ENCODE measurements at places on chromosomes 6 and 20.

DNA sequence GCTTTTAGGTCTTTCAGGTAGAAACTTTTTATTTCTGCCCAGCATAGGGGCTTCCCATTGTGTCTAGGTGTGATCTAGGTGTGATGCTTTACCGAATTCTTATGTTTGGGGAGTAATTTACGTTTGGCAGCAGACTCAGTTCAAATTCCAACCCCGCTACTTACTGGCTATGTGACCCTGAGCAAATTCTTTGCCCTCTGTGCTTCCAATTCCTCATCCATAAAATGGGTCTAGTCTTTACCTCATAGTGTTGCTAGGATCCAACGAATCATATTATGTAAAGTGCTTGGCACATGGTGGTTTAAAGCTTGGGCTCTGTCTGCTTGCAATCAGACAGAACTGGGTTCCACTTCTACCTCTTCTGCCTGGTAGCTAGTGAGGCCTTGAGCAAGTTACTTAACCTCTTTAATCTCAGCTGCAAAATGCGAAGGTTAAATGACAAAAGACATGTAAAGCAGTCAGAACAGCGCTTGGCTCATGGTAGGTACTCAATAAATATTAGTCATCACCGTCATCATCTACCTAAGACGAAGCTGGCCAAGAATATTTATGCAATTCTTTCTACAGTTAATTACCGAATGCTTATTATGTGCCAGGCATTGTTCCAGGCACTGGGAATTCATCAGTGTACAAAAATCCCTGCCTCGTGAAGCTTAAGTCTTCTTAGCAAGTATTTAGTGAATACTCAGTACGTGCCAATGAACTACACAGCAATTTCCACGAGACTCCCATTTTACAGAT is 1.0 kb downstream of the NSFL1C start:
- DNase-seq = no peak

DNA sequence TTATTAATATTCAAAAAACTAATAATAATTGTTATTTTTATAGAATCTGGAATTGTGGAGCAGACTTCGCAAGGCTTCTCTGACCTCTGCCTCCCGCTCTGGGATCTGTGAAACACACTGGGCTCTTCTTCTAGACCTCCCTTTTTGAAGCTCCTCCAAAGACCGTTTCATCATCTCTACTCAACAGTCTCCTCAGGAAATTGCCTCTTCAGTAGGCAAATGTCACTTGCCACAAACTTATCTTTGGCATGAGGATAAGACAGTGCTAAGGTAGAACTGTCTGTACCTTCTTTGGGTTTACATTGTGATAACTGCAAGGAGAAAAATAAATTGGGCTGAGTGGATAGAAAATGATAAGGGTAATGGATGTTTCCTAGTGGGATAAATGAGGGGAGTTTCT is 2.3 kb upstream of the MAS1L start:
- no peak for DNase-seq

DNA sequence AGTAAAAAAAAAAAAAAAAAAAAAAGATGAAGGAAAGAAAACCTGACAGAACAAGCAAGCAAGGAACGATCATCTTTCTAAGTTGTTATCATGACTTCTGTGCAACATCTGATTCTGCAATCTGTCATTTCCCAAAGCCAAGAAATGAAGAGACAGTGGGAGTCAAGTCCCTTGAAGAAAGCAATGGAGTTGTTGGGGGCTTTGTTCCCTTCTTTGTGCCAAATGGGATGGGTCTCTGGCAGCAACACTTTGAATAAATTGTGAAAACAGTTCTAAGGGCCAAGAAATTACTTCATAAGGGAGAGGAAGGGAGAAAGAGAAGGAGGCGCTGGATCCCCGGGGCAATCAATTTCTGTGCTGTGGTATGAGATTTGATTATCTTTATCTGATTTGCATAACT is 33.3 kb upstream of the RSPO3 start:
- no peak for DNase-seq

- no peak for DNase-seq
Observed at GRCh38 chr20:40675599-40676221, 13.3 kb downstream of the MAFB start.

GRCh38 chr6:24927277-24927955 is 8.3 kb downstream of the RIPOR2 start:
- DNase-seq = no peak

- DNase-seq = no peak
Observed at GRCh38 chr20:53274365-53274764, 302.2 kb downstream of the TSHZ2 start.

GRCh38 chr6:136341367-136341766 is 51.7 kb upstream of the BCLAF1 start:
- DNase-seq = no peak

DNA sequence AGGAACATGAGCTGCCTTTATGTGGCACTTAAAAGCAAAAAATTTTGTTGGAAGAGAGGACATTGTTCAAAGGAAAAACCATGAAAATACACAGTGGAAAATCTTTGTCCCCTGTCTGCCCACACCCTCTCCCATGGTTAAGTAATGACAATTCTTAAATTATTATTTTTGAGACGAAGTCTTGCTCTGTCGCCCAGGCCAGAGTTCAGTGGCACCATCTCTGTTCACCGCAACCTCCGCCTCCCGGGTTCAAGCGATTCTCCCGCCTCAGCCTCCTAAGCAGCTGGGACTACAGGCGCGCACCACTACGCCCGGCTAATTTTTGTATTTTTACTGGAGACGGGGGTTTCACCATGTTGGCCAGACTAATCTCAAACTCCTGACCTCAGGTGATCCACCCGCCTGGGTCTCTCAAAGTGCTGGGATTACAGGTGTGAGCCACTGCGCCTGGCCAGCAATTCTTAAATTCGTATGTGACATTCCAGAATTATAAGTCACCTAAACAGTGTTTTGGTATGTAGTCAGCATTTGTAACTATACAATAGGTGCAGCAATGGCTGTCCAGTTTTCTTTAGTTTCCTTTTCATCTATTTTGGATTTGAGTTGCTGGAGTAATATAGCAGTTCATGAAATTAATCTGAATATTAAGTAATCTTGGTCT is 636 bp upstream of the SSR1 start:
- DNase-seq = no peak

GRCh38 chr6:145621776-145622175 is 113.5 kb downstream of the EPM2A start:
- DNase-seq = no peak

DNA sequence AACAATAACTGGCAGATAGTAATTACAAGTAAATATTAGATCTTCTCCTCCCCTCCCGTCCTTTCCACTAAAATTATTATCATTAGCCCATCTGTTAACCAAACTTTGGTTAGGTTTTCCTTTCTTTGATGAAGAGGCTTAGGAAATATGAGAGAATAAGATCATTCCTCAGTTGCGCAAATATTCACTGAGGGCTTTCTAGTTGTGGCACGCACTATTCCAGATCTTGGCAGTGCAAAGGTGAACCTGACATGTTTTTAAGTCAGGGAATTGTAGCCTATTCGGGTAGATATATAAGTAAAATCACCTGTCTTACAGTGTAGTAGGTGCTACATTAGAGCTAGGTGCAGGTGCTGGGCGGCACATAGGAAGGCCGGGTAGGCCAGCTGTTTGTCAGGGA is 31.1 kb downstream of the RNF217 start:
- DNase-seq = no peak

Measured in COR-L47 (cell line).